Daoy (cell line): ENCODE measurements at places on chromosomes 1 and 21. TPM values are rescaled to one million over a fixed set of nuclear protein-coding genes. Genes with fewer than 3 reads are reported as not detected.

GRCh38 chr21:27674041-27674615 is 707.2 kb upstream of the ADAMTS5 start:
- DNase-seq = peak; percentile 28

DNA sequence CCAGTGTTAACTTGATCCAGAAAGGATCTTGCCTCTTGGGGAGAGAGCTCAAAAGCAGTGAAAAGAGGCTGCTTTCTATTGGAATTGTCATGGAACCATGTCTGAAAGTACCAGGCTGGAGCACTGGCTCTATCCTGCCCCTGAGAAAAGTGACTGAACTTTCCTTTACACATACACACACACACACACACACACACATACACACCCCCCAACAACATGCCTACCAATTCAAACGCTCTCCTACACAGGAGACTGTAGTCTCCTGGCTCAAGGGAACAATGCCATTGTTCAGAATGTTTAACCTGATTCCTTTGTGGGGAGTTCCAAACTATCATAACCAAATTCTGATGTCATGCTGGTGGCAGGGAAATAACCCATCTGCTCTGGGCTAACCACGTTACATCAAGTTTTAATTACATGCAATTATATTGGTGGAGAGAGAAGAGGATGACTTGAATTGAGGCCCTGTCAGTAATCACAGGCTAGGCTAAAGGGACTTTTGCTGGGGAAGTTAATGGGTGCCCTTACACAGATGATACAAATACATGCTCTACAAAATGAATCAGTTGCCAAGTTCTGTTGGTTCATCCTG is 52.3 kb upstream of the DUSP10 start:
- DNase-seq = peak; percentile 75

The SDC3 gene
- total RNA-seq = 32.3 and 53.2 TPM in 2 replicates

DNA sequence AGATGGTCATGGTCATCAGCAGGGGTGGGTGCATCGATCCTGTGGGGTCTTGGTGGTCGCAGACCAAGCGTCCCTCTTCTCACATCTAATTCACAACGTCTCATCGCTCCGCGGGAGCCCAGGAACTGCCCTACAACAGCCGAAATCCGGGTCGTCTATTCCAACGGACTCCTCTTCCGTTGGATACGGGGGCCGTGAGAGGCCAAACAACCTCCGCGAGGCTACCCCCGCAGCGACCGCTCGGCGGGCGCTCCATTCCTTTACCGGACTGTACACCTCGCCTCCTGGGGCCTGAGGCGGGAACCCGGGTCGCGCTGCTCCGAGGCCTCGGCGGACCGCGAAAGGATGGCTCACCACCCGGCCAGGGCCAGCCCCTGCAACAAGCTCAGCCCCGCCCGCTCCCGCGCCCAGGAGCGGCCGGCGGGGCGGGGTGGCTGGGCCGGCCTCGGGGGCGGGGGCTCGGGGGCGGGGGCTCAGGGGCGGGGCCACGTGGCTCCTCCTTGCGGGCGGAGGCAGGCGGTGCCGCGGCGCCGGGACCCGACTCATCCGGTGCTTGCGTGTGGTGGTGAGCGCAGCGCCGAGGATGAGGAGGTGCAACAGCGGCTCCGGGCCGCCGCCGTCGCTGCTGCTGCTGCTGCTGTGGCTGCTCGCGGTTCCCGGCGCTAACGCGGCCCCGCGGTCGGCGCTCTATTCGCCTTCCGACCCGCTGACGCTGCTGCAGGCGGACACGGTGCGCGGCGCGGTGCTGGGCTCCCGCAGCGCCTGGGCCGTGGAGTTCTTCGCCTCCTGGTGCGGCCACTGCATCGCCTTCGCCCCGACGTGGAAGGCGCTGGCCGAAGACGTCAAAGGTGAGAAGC is at the start of gene QSOX1:
QSOX1 (plus strand) TSS at position 545 of the 857 bp plus-strand sequence; CDS start at position 584, 39 bp downstream.
- peak; percentile 95 for DNase-seq

- DNase-seq = no peak
These were observed 34.9 kb upstream of the ESRRG start for GRCh38 chr1:216758161-216758560.

GRCh38 chr21:18157406-18157805 is 87.2 kb upstream of the CHODL start:
- DNase-seq = no peak

DNA sequence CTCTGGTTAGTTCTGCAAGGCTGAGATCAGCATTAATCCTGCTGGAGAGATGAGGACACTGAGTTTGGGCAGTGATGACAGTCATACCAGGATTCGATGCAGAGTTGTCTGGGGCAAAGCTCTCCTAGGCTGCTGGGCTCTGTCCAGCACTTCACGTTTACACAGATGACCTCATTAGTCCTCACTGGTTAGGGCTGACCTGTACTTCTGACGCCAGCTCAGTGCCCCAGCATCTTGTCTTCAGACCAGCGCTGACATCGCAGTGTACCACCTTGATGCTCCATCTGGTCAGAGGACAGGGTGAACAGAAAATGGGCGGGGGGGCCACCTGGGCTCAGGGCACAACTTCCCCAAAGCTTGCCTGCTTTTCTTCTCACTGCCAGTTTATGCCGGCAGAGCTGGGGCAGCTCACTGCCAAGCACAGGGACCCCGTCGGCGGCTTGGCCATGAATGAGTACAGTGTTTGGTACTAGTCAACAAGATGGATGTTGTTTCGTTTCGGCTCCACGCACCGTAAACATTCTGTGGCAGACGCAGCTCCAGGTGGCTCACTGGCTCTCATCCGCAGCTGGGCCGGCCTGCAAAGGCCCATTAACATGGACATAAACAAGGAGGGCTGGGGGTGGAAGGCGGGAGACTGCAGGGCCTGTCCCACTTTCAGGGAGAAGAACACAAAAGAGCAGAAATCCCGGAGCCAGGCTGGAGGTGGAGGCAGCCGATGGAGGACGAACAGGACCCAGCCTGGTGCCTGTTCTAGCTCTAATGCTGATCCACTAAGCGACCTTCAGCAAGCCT is 118.7 kb downstream of the GLIS1 start:
- DNase-seq = no peak

DNA sequence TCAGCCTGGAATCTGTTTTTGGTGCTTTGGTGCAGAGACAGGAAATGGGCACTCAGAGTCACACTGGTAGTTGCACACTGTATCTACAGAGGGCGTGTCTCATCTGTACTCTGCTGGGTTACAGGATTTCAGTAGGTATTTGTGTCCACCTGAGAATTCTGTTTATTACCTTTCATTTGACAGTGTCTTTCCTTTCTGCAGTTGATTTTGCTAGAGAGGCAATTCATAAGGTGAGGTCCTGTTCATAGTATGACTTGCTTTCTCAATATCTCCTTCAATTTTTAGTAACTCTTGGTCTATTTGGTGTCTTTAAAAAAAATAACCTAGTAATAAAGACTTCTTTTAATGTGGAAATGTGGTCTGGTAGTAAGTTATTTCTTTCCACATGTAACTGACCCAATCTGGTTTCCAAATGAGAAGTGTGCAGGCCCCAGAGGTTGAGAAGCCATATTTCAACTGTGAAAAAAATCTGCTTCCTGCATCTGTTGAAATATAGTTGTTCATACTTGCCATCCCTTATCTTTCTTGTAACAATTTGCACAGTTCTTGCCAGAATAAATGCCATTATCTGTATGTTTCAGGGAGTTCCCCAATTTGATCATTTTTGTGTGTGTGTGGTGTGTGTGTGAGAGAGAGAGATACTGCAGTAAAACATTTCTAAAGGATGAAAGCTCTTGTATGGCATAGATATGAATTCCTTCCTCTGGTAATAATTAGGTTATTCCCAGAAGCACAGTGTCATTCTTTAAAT is 78.4 kb upstream of the DNAJC6 start:
- DNase-seq = no peak

DNA sequence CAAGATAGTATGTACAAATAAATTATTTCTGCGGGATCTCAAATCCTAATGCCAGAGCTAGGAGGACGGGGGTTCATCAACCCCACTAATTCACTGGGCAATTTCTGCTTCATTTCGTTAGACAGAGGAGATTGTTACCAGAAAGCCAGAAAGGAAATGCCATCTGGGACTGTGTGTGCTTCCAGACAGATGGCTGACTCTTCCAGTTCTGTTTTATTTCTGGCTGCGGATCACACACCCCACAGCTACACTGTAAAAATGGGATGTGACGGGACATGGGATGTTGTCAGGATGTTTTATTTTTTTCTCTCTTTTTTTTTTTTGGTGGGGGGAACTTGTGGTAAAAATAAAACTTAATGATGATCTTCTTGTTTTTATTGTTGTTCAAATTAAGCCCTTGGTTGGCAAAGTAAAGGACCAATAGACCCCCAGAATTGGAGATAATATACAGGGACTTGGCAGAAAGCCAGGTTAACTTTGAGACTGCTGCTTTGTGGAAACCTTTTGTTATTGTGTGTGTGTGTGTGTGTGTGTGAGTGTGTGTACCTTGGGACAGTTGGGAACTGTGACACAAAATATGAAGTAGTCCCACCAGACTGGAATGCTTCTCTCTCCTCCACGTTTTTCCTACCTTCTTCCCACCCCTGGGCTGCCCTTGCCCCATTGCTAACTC is 114.5 kb downstream of the NUF2 start:
- no peak for DNase-seq

DNA sequence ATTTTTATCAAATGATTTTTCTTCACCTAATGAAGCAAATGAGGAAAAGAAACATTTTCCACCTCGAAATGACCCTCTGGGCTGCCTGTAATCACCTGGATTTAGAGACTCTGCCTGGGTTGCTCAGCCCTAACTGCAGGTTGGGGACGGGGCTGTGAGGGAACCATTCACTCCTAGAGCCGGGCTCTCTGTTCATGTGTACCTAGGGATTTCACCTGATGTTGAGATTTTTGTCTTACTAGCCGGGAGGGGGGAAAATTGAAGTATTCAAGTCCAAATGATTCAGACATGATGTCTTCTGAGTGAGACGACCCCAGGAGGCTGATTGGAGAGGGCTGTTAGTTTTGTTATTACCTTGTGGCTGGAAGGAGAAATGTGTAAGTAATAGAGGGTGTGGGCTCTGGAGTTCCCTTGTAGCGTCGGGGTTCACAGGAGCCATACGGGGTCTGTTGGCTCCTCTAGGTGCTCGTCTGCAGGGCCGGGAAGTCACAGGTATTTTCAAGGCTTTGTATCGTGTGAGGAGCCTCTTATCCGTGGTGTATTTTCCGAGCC is 42.3 kb upstream of the PWP2 start:
- no peak for DNase-seq

The TINAGL1 gene
- total RNA-seq = 29.9 and 39.1 TPM in 2 replicates

The NTNG1 gene
- total RNA-seq = 3.2 and 3.4 TPM in 2 replicates

DNA sequence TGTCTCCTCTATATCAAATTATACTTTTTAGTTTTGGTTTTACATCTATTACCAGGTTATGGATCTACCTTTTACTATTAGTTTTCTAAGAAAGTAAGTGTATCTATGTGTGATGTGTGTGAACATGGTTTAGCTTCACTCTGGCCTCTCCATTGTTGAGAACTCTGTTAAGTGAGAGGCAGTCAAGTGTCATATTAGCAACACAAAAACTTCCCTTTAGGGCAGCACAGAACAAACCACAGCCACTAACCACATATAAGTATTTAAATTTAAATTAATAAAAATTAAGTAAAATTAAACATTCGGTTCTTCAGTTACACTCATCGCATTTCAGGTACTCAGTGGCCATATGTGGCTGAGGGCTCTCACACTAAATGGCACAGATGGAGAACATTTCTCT is 96.6 kb downstream of the DPYD start:
- DNase-seq = no peak

GRCh38 chr1:70978623-70979022 is 69.0 kb downstream of the PTGER3 start:
- DNase-seq = no peak

GRCh38 chr21:33281096-33281652 is 15.0 kb downstream of the IL10RB start:
- no peak for DNase-seq

The SLFNL1 gene
- total RNA-seq = not detected in 2 replicates

- no peak for DNase-seq
These were observed 89.4 kb upstream of the KCNJ15 start for GRCh38 chr21:38167345-38167744.

DNA sequence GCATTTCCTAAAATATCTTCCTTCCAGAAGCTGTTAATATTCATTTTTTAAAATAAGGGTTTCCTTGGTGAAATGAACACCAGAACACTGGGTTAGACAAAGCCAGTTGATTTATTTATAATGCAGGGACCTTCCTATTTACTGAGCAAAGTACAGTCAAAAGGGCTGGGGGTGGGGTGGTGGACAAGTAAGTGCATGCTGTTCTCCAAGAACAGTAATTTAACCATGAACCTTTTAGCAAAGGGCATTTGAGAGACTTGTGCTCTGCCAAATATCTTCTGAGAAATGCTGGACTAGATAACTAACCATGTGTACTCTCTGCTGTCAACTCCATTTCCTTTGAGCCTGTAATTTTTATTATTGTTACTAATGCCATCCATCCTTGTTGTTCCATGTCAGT is 100.2 kb downstream of the OMA1 start:
- no peak for DNase-seq

GRCh38 chr1:179873438-179873851 is 4.2 kb downstream of the TOR1AIP2 start:
- DNase-seq = no peak

DNA sequence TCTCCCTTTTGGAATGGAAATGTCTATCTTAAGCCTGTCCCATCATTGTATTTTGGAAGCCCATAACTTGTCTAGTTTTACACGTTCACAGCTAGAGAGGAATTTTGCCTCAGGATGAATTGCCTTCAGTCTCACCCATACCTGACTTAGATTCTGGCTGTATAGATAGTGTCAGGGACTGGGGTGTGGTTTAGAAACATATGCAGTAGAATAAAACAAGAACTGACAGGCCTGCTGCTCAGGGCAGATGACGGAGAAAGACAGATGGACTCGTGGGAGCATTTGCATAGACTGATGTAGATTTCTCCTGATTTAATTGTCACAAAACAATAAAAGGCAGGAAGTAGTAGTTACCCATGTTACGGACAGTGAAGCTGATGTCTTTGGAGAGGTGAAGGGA is 166.7 kb downstream of the UCK2 start:
- no peak for DNase-seq
